ENCODE measurements at places on chromosomes 6 and 20.

GRCh38 chr6:118965371-118965770 lies 30.4 kb upstream of the MCM9 start:
- DNase-seq: no peak

- no peak for DNase-seq
Measured at GRCh38 chr20:53738039-53738944, 144.7 kb upstream of the ZNF217 start.

DNA sequence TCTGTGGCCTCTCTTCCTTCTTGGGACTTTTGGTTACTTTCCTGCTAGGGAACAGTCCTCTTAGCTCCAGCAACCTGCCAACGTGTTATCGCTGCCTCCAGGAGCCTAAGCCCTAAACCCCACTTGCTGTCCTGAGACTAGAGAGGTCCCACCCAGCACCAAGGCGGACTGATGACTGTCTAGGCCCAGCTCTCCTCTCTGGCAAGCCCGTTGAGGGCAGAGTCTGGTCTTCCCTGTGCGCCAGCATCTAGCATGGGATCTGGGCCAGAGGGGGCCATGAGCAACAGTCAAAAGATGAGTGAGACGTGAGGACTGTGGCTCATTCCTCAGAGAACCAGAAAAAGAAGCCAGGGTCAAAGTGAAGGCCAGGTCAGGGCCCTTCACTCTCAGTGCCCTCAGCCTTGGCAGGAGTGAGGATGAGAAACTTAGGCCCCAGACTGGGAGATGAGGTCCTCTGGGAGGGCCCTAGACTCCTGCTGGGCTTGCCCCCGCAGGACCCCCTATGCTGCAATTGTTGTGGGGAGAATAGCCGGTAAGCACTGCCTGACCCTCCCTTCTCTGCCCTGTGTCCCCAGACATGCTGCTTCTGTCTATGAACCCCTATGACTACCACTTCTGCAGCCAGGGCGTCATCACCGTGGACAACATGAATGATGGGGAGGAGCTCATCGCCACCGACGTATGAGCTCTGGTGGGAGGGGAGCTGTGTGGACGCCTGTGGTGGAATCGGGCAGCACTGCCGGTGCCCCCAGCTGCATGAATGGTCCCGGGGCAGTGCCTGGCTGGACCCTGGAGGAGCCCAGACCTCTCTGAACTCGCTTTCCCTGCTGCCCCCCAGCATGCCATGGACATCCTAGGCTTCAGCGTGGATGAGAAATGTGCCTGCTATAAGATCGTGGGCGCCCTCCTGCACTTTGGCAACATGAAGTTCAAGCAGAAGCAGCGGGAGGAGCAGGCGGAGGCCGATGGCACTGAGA lies 30.9 kb downstream of the MYH7B start:
- no peak for DNase-seq

DNA sequence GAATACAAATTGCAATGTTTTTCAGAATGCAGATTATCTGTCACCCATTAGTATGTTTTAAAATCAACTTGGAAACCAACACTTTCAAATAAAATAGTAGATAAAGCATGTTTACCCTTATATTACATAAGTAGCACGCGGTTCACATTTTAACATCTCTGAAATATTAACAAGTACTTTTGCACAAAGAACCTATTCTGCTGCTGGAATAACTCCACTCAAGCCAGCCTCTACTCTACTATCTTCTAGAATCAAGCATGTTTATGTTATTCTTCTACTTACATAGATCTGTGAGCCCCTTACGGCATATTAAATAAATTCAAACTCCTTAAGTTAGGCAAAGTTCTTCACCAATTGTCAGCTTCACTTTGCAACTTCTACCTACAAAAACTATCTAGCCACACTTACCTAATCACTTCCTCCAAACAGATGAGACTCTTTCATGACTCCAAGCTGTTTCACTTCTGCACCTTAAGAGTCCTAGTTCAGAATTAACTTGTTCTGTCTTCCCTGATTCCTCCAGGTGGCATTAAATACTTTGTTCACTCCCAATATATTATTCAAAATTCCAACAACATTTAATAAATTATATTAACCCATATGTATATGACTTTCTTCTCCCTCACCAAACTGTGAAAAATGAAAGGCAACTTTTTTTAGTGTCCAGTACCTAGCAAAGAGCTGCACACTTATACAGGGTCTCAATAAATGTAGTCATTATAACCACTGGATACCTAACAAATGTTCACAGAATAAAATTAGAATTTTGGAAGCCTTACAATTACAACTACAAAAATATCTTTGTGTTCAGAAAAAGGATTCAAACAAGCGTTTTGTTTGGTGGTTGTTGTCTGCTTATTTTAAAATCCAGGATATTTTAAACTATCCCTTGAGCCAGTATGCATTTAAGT lies 12.1 kb downstream of the CEP85L start:
- no peak for DNase-seq

DNA sequence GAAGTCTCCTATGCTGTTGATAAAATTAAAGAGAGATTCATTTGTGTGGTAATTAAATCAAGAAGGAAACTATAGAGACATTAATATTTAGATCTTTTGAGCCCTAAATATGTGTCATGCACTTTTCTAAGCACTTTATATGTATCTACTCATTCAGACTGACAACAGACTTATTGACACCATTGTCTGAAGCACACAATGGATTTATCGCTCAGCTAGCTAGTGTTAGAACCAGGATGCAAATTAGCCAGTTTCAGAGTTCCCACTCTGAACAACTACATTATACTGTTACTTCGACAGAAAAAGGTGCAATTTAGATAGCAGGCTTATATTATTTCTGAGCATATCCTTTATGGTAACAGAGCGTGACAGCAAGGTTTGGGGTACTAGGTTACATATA lies 27.7 kb upstream of the KIAA0408 start:
- no peak for DNase-seq

DNA sequence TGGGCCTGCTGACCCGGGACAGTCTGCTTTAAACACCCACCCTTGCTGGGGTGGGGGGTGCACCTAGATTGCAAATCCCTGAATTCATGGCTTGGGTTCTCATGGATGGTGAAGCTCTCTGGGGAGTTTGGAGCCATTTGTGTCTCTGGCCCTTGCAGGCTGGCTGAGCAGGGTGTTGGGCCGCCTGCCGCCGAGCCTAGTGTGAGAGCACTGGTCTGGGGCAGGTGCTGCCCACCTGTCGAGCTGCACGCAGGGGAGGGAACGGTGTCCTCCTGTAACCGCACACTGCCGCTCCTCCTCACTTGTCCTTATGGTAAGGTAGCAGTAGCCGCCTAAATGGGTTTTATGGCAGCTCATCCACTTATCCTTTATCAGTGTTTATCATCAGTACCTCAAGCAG lies 143.9 kb downstream of the DTNBP1 start:
- no peak for DNase-seq

- DNase-seq: no peak
Measured at GRCh38 chr20:13283869-13284829, 63.1 kb downstream of the ISM1 start.

GRCh38 chr6:31784098-31784925 lies 7.2 kb upstream of the VWA7 start:
- DNase-seq: no peak

- no peak for DNase-seq
Measured at GRCh38 chr6:314377-314776, 22.1 kb downstream of the DUSP22 start.

DNA sequence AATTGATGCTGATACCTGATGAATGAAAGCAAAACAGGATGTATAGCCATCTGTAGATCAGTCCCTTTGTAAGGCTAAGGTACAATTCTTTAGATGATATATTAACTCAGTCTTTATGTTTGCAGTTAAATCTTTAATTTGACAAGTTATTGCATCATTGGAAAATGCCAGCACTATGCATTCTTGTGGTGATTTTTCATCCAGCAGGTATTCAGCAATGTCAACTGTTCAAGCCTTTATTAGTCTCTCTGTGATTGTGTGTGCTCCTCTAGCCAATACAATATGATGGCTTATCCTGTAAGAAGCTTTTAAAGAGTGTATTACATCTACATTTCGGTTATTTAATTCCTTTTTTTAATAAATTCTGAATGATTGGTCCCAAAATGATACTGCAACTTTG lies 34.3 kb downstream of the HLA-DMB start:
- DNase-seq: no peak

- peak; percentile 48 for DNase-seq
Measured at GRCh38 chr6:113980937-113981554, 10.1 kb upstream of the HDAC2 start.

GRCh38 chr6:132690678-132691077 lies 23.2 kb downstream of the VNN1 start:
- no peak for DNase-seq

GRCh38 chr6:68252632-68253031 lies 382.4 kb upstream of the ADGRB3 start:
- DNase-seq: no peak

- no peak for DNase-seq
Measured at GRCh38 chr6:155408981-155409380, 46.7 kb downstream of the NOX3 start.

DNA sequence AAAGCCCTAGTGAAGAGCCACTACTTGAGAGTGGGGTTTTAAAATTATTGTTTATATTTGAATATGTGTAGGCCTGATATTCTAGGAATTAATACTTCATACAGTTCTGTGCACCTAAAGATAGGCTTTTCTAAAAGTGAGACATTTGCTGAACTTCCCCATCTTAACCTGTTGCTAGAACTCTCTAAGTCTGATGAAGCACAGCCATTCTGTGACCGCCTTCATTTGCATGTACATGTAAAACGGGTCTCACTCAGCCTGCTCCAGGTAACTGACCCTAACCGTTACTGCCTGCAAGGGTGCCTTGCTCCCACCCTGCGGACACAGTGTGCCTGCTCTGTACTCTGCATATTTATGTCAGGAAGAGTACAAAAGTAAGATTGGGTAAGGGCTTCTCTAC lies 44.3 kb upstream of the IRF4 start:
- DNase-seq: no peak

DNA sequence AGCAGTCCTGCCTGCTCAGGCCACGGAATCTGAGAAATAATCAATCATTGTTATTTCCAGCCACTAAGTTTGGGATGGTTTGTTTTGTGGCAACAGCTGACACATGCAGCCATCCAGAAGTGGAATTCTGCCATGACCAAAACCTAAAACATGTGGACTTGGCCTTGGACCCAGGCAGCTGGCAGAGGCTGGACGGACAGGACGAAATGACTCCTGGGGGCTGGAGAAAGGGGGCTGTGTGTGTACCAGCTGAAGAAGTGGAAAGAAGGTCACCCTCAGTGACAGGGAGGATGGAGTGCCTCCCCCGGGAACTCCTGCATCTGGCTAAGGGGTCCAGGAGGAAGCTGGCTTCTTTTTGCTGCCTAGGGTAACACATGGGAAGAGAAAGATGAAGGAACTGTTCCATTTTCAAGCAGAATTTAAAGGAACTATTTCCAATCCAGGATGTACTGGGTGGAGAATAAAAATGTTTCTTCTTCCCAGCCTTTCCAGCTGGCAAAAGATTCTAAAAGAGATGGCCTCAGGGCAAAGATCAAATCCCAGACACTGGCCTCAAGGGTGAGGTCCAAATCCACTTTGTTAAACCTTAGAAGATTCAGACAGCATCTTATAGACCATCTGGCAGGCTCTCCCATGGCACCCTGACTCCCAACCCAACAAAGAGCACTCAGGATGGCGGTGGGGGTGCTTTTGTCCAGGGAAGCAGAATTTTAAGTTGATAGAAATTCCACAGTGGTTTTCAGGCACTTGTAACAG lies 14.3 kb downstream of the SERPINB6 start:
- no peak for DNase-seq

GRCh38 chr20:36873498-36874189 lies 2.3 kb upstream of the TLDC2 start:
- DNase-seq: peak; percentile 55

DNA sequence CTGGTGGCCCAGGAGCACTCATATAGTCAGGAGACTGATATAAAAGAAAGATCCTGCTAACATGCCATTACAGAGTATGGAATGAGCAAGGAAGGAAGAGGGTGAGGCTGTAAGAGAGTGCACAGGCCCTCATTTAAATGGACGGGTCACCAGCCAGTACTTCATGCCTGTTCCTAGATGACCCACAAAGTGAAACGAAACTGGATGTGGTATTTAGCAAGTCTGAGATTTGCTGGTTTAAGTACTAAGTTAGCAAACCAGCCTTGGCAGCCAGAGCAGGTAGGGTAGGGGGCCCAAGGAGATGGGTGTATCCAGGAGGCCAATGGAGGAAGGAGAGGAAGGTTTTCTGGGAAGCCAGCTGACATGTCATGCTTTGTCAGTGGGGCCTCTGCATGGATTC lies 15.9 kb downstream of the NT5E start:
- peak; percentile 71 for DNase-seq

- DNase-seq: no peak
Measured at GRCh38 chr6:4352731-4353130, 217.4 kb upstream of the ECI2 start.

DNA sequence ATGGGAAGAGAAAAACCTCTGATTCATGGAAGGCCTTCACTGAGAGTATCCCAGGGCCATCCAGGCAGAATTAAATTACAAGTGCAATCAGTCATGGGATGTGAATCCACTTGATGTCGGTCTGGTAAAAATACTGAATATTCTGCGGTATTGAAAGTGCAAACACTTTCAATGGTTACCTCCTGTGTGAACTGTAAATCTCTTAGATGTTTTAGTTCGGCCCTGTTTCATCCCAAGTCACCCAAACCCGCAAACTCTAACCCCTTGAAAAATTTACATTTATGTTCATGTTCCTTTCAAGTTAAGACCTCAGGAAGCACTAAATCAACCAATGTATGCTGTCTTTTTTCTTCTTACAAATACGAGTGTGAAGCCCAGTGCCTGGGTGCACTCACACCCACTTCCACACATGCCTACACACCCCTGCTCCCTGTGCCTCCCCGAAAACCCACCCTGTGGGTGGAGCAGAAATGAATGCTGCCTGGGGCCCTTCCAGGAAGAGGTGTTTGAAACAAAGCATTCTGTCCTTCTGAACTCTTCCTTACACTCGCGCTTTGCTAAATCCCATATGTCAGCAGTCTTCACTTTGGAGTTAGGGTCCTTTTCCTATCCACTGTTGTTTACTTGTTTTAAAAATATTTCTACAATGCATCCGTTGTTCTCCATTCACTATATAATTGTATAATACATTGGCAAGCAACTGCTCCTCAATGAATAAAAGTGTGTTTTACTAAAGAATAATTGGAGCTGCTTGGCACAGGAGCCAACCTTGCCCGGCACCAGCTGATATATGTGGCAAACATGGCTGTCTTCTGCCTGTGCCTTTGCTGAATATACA lies 62.7 kb downstream of the FYN start:
- no peak for DNase-seq

DNA sequence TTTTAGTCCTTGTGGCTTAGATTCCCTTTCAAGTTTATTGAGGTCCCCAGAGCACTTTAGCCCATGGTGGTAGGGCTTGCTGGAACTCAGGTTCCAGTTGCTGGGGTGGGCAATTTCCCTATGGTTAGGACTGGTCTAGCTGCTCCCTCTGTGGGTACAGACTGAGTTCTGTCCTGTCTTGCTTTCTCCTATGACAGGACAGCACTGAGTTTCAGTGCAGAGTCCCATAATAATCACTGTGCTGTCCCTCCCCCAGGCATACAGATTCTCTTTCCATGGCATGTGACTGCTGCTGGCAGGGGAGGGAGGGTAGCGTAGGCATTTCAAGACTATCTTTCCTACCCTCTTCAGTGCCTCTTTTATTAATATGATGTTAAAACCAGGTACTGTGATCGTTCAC lies 17.1 kb upstream of the ERVFRD-1 start:
- DNase-seq: no peak
